ELF-1 (cell line): ENCODE measurements at places on chromosomes 7 and 10.

GRCh38 chr7:128430207-128430606, 20.4 kb upstream of the IMPDH1 start:
- DNase-seq, result no peak

DNA sequence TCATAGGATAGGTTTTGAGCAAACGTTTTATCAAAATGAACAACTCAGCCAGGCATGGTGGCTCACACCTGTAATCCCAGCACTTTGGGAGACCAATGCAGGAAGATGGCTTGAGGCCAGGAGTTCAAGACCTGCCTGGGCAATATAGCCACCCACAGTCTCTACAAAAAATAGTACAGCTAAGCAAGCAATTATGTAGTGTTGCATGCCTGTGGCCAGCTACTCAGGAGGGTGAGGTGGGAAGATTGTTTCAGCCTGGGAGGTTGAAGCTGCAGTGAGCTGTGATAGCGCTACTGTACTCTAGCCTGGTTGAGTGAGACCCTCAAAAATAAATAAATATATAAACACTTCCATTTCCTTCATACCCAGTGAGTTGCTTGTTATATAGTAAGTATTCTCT, 67.1 kb downstream of the LSMEM1 start:
- DNase-seq, result no peak

GRCh38 chr10:22280078-22280477, 36.1 kb upstream of the COMMD3 start:
- DNase-seq, result peak; percentile 26

DNA sequence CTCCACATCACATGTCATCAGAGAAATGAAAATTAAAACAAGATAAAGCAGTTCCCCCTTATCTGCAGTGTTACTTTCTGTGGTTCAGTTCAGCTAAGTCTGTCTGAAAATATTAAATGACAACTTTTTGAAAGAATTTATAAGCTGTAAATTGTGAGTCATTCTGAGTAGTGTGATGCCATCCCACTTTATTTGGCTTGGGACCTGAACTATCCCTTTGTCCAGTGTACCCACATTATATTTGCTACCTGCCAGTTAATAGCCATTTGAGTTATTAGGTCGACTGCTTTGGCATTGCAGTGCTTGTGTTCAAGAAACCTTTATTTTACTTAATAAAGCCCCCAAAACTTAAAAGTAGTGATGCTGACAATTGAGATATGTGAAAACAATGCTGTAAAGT, 804.2 kb downstream of the ANKRD7 start:
- DNase-seq, result no peak

GRCh38 chr10:14162629-14163344, 167.9 kb downstream of the FRMD4A start:
- no peak for DNase-seq

- DNase-seq, result peak; percentile 57
These were observed 167.5 kb downstream of the NRF1 start for GRCh38 chr7:129778770-129779601.

DNA sequence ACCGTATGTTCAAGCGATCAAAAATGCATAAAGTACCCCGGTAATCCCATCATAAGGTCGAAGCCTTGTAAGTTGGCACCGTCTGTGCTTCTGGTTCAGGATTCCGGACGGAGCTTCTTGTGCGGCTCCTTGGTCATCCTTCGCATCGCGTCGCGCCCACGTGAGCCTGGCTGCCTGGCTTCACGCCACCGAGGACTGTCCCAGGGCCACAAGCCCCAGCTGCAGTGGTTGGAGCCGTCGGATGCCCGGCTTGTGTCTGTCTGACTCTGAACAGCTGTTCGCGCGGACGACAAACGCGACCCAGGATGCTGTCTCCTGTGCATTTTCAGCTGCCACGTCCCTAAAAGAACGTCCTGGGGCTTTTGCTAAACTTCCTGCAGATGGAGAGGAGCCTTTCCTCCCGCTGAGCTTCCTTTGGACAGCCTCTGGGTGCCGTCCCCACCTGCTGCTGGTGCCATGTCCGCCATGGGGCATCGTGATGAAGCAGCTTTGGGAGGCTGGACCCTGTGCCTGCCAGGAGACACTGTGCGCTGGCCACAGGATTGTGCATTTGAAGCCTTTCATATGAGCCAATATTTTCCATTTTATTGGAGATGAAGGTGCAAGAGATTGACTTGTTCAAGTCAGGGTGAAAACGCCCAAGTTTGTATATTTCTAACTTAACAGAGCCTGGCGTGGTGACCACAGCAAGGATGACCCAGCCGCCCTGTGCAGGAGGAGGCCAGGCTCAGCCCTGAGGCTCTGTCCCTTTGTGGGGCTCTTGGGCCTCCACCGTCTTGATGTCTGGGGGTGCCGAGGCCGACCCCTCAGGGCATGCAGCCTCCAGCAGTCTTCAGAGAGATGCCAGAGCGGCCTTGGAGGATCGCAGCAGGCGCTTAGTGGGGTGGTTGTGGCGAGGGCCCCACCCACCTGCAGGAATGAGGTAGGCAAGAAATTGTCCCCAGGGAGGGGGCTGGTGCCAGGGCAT, 6.7 kb upstream of the JAKMIP3 start:
- no peak for DNase-seq

DNA sequence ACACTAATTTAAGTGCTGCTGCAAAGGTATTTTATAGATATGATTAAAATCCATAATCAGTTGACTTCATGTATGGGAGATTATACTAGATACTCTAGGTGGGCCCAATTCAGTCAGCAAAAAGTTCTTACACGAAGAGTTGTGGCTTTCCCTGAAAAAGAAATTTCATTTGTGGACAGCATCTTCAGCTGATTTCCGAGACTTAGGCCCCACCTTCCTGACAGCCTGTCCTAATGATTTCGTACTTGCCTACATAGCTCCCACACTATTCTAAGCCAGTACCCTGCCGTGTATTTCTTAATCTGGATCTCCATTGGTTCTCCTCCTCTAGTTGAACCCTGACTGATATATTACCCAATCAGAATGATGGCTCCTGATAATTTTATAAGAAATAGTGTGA, 297.9 kb downstream of the EXOC4 start:
- no peak for DNase-seq

DNA sequence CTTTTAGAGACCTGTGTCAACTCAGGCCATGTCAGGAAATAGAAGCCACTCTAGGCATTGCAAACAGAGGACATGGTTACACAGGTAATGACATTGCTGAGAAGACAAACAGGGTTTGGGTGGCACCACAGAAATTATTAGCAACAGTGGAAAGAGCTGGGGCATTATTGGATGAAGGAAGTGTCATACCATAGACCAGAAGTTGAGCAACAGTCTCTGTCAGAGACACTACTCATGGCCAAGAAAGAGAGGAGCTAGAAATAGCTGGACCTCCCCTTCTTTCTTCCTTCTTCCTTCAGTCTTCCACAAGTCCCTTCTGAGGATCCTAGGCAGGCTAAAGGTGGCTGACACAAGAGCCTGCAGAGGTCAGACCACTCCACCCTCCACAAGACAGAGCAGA, 4.2 kb upstream of the LIPA start:
- DNase-seq, result no peak

DNA sequence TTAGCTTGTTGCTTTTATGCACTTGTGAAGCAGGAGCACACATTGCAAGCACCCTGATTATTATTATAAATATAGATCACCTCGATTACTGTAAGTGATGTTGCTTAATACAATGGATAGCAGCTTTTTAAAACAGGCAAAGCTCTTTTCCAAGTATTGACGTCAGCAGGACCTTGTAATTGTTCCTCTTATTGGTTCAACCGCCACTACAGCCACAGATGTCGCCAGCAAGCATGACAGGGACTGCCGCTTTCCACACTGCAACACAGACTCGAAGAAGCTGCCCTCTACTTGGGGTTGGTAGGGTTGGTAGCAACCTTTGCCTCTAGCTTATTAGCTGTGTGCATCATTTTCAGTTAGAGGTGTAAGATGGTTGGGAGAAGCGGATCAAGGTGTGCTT, 167.6 kb downstream of the ZNF365 start:
- no peak for DNase-seq

- no peak for DNase-seq
These were observed 124.4 kb upstream of the RNF32 start for GRCh38 chr7:156515911-156516790.

- no peak for DNase-seq
These were observed 86.3 kb upstream of the MKLN1 start for GRCh38 chr7:131241386-131241785.

DNA sequence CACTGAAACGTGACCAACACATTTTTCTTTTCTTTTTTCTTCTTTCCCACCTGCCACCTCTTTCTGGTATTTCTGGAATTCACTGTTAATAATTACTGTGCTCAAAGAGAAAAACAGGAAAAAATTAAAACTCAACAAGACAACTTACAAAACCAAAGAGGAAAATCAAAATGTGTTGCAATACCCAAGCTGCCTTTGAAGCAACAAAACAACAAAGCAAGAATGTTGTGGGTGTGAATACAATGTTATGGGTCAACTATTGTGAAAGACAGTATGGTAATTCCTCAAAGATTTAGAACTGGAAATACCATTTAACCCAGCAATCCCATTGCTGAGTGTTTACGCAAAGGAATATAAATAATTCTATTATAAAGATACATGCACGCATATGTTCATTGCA, 415.1 kb downstream of the GFRA1 start:
- no peak for DNase-seq
